ENCODE measurements at places on chromosomes 1 and 21.

- peak overlapping the region; percentile 62 for H3K27ac ChIP-seq
- peaks cover 4% of the 10 kb centered on the region for H3K27me3 ChIP-seq
- no peak for DNase-seq
- H3K4me1 ChIP-seq: no peaks in the 10 kb centered on the region
- H3K4me3 ChIP-seq: no peak overlapping the region
Measured at GRCh38 chr1:202264726-202265125, 71.1 kb downstream of the LGR6 start.

DNA sequence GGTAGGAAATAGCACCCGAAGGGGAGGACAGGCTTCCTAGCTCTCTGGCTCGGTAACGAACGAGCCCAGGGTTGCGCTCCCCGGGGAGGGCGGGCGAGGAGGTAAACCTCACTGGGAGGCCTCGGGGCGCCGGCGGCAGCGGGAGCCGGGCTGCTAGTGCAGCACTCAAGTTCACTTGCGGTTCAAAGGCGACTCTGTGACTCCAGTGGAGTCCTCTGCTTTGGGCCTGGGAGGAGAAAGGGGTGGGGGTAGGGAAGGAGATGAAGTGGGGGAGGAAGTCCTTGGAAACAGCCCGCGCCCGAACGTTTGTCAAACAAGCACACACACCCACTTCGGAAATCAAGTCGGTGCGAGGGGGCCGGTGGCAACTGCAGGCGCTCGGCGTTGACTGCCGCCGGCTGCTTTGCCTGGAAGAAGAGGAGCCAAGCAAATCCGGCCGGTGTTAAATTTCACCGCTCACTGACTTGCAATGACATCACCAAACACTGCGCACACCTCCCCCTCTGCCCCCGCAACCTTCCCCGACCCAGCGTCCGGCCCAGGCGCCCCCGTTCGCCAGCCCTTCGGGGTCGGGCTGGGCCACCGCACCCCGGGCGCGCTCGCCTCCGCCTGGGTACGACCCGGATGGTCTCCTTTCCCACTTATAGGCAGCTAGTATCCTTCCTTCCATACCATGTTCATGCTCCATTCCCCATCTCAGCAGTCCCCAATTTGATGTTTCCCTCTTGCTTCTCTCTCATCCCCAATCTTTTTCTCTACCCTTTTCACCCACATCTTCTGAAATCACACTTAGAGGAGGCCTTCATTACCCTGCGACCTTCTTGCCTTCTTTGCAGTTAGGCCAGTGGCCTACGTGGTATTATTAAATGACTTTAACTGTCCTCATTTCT is at the start of gene COL24A1:
TSS of gene COL24A1 (minus strand) at position 207 of the 890 bp plus-strand sequence. CDS start 376 bp downstream, outside the sequence.
- no peaks in the 10 kb centered on the region for H3K4me1 ChIP-seq
- no peak within 1 kb of the TSS for H3K27ac ChIP-seq
- H3K4me3 ChIP-seq: peak within 1 kb of the TSS; percentile 4

GRCh38 chr1:43602990-43603389 is 47.0 kb upstream of the KDM4A start:
- H3K4me3 ChIP-seq: no peak overlapping the region
- no peaks in the 10 kb centered on the region for H3K4me1 ChIP-seq
- no peaks in the 10 kb centered on the region for H3K36me3 ChIP-seq
- H3K27me3 ChIP-seq: no peaks in the 10 kb centered on the region

- peak overlapping the region; percentile 65 for H3K27ac ChIP-seq
- H3K4me3 ChIP-seq: no peak overlapping the region
- no peak for DNase-seq
- H3K4me1 ChIP-seq: peaks cover 41% of the 10 kb centered on the region
Measured at GRCh38 chr21:46562964-46563607, 41.8 kb downstream of the S100B start.

DNA sequence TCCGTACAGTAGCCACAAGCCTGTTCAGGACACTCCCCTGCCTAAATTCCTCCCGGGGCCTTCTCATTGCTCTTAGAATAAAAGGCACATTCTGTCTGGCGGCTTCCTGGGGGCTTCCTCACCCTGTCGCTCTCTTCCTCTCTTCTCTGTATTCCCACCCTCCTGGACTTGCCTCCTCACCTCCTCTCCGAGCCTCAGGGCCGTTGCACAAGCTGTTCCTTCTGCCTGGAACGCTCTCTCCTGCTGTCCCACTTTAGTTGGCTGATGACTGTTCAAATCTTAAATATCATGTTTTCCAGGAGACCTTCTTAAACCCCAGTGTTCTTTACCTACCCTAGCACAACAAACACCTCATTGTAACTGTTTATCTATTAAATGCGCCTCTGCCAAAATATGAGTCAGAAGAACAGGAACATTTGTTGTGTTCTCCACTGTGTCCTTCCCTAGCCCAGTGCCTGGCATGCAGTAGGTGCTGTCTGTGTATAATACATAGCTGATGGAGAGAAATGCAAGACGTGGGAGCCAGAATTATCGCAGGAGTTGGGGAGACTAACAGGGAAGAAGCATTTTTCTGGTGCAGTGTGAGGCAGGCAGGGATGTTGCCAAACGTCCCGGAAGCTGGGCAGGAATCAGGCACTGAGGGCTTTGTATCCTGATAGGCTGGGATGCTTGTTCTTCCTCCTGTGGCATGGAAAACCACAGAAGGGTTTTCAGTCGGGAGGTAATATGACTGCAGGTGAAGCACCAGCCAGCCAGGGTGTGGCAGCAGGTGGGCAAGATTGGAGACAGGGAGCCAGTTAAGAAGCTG is 24.1 kb upstream of the THRAP3 start:
- no peaks in the 10 kb centered on the region for H3K36me3 ChIP-seq
- no peak for DNase-seq
- peaks cover 13% of the 10 kb centered on the region for H3K27me3 ChIP-seq

- no peaks in the 10 kb centered on the region for H3K4me1 ChIP-seq
- peaks cover 66% of the 10 kb centered on the region for H3K27me3 ChIP-seq
- no peak overlapping the region for H3K27ac ChIP-seq
- no peak for DNase-seq
- H3K36me3 ChIP-seq: no peaks in the 10 kb centered on the region
Measured at GRCh38 chr21:33854604-33855003, 61.0 kb downstream of the ATP5PO start.

- peaks cover 6% of the 10 kb centered on the region for H3K27me3 ChIP-seq
- H3K36me3 ChIP-seq: no peaks in the 10 kb centered on the region
- no peak for DNase-seq
- H3K27ac ChIP-seq: no peak overlapping the region
Measured at GRCh38 chr1:165279882-165280281, 76.6 kb downstream of the LMX1A start.

DNA sequence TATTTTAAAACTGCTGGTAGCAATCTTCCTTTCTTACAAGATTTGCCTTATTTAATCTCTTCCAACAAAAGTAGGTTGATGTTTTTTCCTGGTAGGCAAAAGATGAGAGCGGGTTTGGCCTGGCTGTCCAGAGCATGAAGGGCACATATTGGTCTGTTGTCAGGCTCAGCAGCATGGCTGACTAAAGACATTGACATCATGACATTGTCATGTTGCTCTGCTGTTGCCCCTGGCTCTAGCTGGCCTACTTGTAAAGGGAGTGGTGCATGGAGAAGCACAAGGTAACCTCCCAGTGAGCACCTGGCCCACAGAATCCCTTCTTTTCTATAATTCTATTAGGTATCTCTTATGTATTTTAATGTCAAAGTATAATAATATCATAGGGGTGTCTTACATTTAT is 23.6 kb downstream of the GNPAT start:
- H3K27me3 ChIP-seq: no peaks in the 10 kb centered on the region
- H3K27ac ChIP-seq: no peak overlapping the region
- H3K36me3 ChIP-seq: peaks cover 77% of the 10 kb centered on the region
- H3K4me3 ChIP-seq: no peak overlapping the region
- peaks cover 6% of the 10 kb centered on the region for H3K4me1 ChIP-seq

- H3K27me3 ChIP-seq: no peaks in the 10 kb centered on the region
- H3K27ac ChIP-seq: no peak overlapping the region
- H3K36me3 ChIP-seq: peaks cover 4% of the 10 kb centered on the region
- H3K4me3 ChIP-seq: no peak overlapping the region
- H3K4me1 ChIP-seq: peaks cover 19% of the 10 kb centered on the region
Measured at GRCh38 chr1:212759683-212760082, 31.9 kb downstream of the NSL1 start.

GRCh38 chr1:94094469-94095111 is 26.4 kb downstream of the ABCA4 start:
- no peak overlapping the region for H3K4me3 ChIP-seq
- H3K27me3 ChIP-seq: peaks cover 27% of the 10 kb centered on the region
- no peaks in the 10 kb centered on the region for H3K36me3 ChIP-seq
- no peaks in the 10 kb centered on the region for H3K4me1 ChIP-seq

DNA sequence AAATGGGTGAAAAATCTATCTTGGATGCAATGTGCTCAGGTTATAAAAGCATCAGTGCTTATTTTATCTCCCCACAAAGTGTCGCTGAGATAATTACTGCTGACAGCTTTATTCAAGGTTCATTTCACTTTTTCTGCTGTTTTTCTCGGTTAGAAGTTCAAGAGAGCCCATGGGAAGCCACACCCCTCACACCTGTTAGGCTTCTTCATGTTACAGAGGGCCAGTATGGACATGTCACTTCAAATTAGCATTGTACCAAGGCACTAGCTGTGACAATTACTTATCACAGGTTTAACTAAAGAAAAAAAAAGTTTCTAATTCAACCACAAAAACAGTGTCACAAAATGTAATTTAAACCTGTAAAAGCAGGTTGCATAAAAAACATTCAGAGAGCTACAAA is 187.3 kb upstream of the DMRTA2 start:
- DNase-seq: no peak
- H3K4me3 ChIP-seq: no peak overlapping the region
- H3K4me1 ChIP-seq: peaks cover 15% of the 10 kb centered on the region
- no peaks in the 10 kb centered on the region for H3K27me3 ChIP-seq
- H3K36me3 ChIP-seq: no peaks in the 10 kb centered on the region

- H3K36me3 ChIP-seq: no peaks in the 10 kb centered on the region
- no peaks in the 10 kb centered on the region for H3K27me3 ChIP-seq
- no peak overlapping the region for H3K4me3 ChIP-seq
- no peaks in the 10 kb centered on the region for H3K4me1 ChIP-seq
Measured at GRCh38 chr1:95699149-95699953, 465.3 kb downstream of the RWDD3 start.

DNA sequence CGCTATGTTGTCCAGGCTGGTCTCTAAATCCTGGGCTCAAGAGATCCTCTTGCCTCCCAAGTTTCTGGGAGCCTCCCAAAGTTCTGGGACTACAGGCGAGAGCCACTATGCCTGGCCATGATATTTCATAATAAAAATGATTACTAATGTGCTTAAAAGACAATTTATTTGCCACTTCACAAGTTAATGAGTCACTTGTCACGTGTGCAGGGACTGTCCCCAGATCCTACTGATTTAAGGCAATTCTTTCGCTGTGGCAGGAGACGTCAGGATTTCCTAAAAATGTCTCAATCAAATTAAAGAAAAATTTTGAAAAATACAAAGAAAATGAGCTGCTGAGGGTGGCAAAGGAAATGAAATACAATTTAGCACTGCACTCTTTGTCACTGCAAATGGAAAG is 43.5 kb downstream of the B3GALNT2 start:
- no peaks in the 10 kb centered on the region for H3K27me3 ChIP-seq
- H3K4me3 ChIP-seq: no peak overlapping the region

GRCh38 chr21:35968564-35968963 is 91.8 kb downstream of the SETD4 start:
- no peak overlapping the region for H3K27ac ChIP-seq
- DNase-seq: no peak
- no peak overlapping the region for H3K4me3 ChIP-seq
- no peaks in the 10 kb centered on the region for H3K36me3 ChIP-seq

DNA sequence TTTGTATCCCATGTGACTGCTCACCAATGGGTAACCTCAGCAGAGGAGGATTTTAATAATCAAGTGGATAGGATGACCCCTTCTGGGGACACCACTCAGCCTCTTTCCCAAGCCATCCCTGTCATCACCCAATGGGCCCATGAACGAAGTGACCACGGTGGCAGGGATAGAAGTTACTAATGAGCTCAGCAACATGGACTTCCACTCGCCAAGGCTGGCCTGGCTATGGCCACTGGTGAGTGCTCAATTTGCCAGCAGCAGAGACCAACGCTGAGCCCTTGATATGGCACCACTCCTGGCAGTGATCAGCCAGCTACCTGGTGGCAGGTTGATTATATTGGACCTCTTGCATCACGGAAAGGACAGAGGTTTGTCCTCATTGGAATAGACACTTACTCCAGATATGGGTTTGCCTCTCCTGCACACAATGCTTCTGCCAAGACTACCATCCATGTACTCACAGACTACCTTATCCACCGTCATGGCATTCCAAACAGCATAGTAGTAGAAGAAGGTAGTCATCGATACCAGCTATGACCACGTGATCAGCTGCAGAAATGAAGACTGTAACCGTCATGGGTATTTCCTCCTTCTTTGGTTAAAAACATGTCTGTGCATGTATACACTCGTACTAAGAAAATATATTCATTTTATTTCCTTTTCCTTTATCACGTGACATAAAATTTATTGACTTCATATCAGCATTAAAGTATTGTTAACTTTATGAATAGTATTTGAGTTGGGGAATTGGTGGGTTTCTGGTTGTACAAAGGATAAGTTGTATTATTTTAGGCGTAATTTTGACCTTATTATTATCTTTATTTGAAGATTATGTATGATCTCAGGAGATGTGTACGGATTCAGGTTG is 562.6 kb downstream of the PTPRU start:
- no peaks in the 10 kb centered on the region for H3K4me1 ChIP-seq
- H3K36me3 ChIP-seq: no peaks in the 10 kb centered on the region
- no peak overlapping the region for H3K27ac ChIP-seq
- H3K27me3 ChIP-seq: peaks cover 42% of the 10 kb centered on the region
- DNase-seq: no peak

DNA sequence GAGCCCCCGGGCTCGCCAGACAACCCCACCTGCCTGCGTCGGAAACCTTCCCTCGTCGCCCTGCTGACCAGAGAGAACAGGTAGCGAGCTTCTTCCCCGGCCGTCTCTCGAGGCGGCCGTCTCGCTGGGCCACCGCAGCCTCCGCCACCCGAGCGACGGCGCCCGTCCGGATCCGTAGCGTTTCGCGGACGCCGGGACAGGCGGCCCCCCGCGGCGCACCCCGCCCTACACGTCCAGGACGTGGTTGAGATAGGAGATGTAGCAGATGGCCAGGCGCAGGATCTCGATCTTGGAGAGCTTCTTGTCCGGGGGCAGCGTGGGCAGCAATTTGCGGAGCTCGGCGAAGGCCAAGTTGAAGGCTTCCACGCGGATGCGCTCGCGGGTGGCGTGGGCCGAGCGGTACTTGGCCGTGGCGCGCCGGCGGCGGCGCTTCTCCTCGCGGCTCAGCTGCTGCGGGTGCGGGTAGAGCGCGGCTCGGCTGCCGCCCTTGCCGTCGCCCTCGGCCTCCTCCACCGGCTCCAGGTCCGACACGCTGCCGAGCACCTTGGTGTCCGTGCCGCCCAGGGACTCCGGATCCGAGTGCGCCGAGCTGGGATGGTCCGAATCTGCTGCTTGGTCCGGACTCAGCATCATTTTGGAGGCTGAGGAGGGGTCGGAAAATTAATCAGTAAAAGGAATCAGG is 3.0 kb downstream of the NHLH2 start:
- H3K4me3 ChIP-seq: no peak overlapping the region
- DNase-seq: no peak
- H3K27ac ChIP-seq: no peak overlapping the region
- peaks cover 88% of the 10 kb centered on the region for H3K27me3 ChIP-seq

All from effector memory CD8-positive, alpha-beta T cell (primary cell).